HCT116 (cell line): ENCODE measurements at places on chromosomes 1 and 21. TPM values are rescaled to one million over a fixed set of nuclear protein-coding genes. Genes with fewer than 3 reads are reported as not detected.

The RASSF5 gene
- total RNA-seq = 5.4 TPM

The ACOT11 gene
- total RNA-seq = 31.1 TPM

DNA sequence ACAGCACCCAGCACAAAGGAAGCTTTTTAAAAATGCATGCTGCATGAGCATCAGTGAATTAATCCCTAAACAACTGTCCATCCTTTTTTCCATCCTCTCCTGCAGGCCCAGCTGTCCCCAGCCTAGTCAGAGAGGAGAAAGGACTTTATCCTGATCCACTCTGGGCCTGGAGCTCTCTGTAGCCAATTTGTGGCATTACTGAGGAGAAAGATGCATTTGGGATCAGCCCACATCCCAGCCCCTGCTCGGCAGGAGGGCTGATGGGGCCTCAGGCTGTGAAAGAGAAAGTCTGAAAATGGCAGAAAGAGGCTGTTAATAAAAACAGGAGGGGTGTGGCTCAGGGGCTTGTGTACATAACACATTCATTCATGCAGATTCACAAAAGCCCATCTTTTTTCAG, 37.5 kb upstream of the ATP2B4 start:
- no peak overlapping the region for H3K27ac ChIP-seq
- H3K4me3 ChIP-seq = no peak overlapping the region
- peaks cover 22% of the 10 kb centered on the region; the same call in 1 of the 2 replicates for H3K27me3 ChIP-seq
- DNase-seq = no peak
- H3K36me3 ChIP-seq = no peaks in the 10 kb centered on the region

GRCh38 chr1:228804640-228805413, 69.5 kb downstream of the RHOU start:
- no peak overlapping the region for H3K4me3 ChIP-seq
- H3K27me3 ChIP-seq = 0 out of 2 replicates have a peak, but pooled peaks cover 3% of the 10 kb centered on the region
- no peak overlapping the region for H3K27ac ChIP-seq
- H3K4me1 ChIP-seq = peaks cover 3% of the 10 kb centered on the region

The RAP1A gene
- 46.2 TPM for total RNA-seq
